Mucosa of gallbladder (tissue), 1 donor: ENCODE measurements at places on chromosomes 12 and 14. TPM values are rescaled to one million over a fixed set of nuclear protein-coding genes. Genes with fewer than 3 reads are reported as not detected.
A peak's percentile ranks its signal among the peaks of the same experiment; 100 is the strongest.

Gene PPM1H
- total RNA-seq, result 73.4 TPM

- no peak for DNase-seq
Observed at GRCh38 chr14:85527006-85527405, 2.9 kb upstream of the FLRT2 start.

- DNase-seq, result no peak
Observed at GRCh38 chr14:25132094-25132493, 82.1 kb upstream of the STXBP6 start.

DNA sequence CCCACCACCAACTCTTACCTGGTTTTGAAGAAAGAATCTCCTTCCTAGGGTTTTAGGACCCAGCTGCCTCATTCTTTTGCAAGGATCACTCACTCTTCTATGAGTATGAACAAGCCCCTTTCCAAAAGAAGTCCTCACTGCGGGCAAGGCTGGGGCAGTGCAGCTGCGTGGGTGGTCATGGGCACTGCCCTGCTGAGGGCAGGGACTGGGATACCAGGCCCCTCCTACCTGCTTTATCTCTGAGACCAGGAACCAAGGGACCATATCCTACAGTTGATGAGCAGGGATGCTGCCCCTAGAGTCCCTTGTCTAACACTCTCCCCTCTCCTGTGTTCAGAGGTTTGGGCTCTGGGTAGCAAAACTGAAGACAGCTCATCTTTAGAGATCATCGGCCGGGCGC lies 20.5 kb downstream of the HPD start:
- DNase-seq, result no peak

- no peak for DNase-seq
Observed at GRCh38 chr12:3437986-3438385, 53.0 kb upstream of the PRMT8 start.

DNA sequence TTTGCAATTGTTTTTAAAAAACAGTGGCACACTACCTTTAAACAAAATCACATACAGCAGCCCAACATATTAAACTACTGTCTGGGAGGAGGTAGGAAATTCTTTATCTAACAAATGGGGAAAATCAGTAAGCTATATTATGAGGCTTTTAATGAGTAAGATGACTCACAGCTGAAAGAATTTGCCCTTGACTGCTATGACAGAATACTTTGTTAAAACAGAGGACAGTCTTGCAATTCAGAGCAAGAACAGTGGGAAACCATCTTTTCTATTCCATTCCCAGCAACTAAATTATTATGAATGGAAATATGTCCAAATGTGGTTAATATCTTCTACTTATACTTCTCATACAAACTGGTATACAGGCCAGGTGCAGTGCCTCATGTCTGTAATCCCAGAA lies 49.2 kb upstream of the SGPP1 start:
- DNase-seq, result no peak

Gene IL22
- total RNA-seq, result not detected

- DNase-seq, result no peak
Observed at GRCh38 chr12:57965766-57966165, 24.4 kb downstream of the ATP23 start.

Gene HOXC5
- not detected for total RNA-seq

GRCh38 chr12:106580671-106581508 lies 1.9 kb upstream of the RFX4 start:
- no peak for DNase-seq

GRCh38 chr12:123457980-123458779 lies at the start of gene SNRNP35:
Gene SNRNP35 (plus strand): TSS chr12:123458139. CDS start chr12:123465541, 7,402 bp downstream.
- peak; percentile 80 for DNase-seq

Gene PIWIL1
- 0.12 TPM for total RNA-seq
